ENCODE measurements at places on chromosomes 4 and X.

GRCh38 chr4:139599594-139600374, 43.8 kb upstream of the SETD7 start:
- peak; percentile 65 for DNase-seq

- no peak for DNase-seq
These were observed 32.4 kb upstream of the ZCCHC4 start for GRCh38 chr4:25280210-25280609.

DNA sequence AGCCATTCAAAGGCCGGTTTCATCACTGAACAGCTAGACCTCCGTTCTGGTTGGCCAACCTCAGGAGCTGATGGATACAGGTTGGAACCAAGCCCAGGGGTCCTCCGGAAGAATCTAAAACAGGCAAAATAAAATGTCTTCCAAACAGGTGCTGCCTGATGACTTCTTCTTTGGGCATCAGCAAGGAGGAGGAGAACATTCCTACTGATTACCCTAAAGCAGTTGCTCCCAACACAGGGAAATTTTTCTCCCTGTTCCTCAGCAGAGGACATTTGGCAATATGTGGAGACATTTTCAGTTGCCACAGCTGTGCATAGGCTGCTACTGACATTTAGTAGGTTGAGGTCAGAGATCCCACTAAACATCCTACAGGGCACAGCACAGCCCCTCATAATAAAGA, 319.3 kb upstream of the PPARGC1A start:
- no peak for DNase-seq

GRCh38 chr4:136355970-136356369, 1176.3 kb downstream of the PCDH18 start:
- no peak for DNase-seq
